ENCODE measurements at places on chromosomes 4 and X.

- no peak for DNase-seq
Observed at GRCh38 chr4:176872461-176872860, 79.7 kb upstream of the VEGFC start.

- DNase-seq, result no peak
Observed at GRCh38 chr4:184647266-184648053, 1.8 kb downstream of the CASP3 start.

- no peak for DNase-seq
Observed at GRCh38 chr4:56164907-56165306, 216.2 kb downstream of the CEP135 start.

- DNase-seq, result no peak
Observed at GRCh38 chr4:96407225-96407624, 567.3 kb downstream of the PDHA2 start.

DNA sequence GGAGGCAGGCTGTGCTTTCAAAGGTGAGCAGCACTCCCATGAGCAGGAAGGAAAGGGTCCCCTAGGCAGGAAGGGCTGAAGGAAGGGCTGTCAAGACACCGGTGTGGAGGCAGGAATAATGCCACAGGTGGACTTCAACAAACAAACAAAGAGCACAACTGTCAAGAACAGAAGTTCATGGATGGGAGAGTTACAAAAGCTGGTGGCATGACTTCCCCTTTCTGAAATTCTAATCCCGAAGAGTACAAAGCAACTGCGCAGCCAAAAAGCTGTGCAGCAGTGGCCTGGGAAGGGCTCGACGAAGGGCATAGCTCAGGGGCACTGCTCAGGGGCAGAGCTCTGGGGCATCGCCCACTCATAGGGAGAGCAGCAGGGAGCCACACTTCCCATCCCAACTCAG is 582.3 kb upstream of the DIPK2B start:
- no peak for DNase-seq

- DNase-seq, result no peak
Observed at GRCh38 chr4:47719576-47719975, 118.3 kb downstream of the CORIN start.

DNA sequence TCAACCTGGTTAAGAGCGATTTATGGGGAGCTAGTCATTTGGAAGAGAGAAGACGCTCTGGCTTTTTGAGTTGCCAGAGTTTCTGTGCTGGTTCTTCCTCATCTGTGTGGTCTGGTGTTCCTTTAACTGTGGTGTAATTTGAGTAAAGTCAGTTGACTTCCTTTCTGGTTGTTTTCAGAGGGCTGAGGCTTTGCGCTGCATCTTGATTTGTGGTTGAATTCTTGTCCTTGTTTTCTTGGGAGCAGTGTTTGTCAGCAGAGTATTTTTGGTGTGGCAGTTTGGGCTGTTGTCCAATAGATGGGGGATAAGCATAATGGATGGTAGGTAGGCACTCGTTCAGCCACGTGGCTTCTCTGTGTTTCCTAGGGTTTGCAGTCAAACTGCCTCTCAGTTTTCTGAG is 2143.2 kb upstream of the TENM3 start:
- DNase-seq, result no peak

DNA sequence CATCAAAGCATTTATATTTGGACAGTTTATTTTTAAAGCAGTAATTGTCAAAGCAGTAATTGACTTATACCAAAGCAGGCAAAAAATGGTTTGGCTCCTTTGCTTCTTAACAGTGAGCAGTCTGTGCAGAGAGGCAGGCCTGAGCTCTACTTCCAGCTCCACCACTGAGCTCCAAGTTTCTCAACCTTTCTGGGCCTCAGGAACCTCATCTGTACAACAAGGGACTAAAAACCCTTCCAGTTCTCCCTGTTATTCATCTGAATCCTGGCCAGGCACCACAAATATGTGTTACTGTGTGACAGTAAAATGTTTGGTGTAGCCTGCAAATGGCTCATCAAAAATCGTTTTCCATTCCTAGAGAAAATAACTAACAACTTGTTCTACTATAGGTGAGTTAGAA is 88.7 kb upstream of the TTC29 start:
- no peak for DNase-seq

DNA sequence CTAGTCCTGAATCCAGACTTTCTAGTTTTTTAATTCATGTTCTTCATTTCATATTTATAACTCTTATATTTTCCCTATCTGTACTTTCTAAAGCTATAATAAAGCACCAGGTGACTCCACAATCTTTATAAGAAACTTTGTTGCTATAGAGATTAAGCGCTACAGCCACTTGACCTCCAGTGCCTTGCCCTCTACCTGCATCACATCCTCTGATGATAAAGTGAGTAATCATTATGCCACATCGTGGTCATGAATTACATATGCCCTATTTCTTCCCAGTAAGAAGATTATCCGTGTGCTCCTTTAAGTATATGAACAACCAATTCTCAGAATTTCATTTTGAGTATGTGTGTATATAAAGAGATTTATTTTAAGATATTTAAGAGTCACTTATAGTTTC is 6.8 kb upstream of the DYNLT3 start:
- no peak for DNase-seq

DNA sequence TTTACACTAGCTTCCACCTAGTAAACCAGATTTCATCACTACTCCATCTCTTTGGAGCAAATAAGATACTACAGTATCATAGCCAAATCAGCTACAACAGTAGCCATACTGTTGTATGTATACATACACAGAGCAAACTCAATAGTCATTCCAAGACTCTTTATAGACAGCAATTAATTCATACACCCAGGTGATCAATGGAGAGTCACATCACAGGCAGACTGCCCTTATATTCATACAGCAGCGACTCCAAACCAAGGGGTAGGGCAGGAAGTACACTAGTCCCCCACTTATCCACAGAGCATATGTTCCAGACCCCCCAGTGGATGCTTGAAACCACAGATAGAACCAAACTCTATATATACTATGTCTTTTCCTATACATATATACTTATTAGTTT is 76.6 kb downstream of the FBXW7 start:
- no peak for DNase-seq

- DNase-seq, result no peak
Observed at GRCh38 chr4:7705062-7705461, 234.6 kb downstream of the AFAP1 start.

DNA sequence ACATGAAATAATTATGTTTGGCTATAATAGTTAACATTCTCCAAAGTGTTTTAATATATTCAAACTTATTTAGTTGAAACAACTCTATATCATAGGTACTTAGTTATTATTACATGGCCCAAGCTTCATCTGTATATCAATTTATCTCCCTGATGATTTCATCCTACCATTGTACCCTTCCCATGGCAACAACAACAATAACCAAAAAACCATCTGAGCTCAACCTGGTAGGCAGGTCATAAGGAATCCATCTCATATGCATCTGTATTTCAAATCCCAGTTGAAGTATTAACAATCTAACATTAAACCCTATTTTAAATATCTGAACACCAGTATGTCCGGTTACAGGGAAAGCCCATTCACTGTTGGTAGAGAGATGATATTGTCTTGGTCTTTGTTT is 33.1 kb upstream of the SLC7A11 start:
- DNase-seq, result no peak

GRCh38 chrX:112768563-112768962 is 72.1 kb downstream of the AMOT start:
- DNase-seq, result no peak

- peak; percentile 28 for DNase-seq
Observed at GRCh38 chrX:149497626-149498025, 7.5 kb downstream of the IDS start.

DNA sequence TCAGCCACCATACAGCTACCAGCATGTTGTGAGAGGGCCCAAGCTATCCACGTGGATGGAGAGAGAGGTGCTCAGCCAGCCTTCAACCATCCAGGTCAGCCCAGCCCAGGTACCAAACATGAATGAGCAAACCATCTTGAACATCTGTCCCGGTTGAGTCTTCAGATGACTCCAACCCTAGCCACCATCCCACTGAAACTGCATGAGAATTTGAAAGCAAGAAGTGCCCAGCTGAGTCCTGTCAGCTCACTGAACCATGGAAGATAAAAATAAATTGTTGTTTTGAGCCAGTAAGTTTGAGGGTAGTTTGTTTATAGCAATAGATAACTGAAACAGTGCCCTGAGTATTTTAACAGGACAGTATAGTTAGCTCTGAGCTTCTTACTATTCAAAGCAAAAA is 7.3 kb upstream of the SEL1L3 start:
- DNase-seq, result no peak

DNA sequence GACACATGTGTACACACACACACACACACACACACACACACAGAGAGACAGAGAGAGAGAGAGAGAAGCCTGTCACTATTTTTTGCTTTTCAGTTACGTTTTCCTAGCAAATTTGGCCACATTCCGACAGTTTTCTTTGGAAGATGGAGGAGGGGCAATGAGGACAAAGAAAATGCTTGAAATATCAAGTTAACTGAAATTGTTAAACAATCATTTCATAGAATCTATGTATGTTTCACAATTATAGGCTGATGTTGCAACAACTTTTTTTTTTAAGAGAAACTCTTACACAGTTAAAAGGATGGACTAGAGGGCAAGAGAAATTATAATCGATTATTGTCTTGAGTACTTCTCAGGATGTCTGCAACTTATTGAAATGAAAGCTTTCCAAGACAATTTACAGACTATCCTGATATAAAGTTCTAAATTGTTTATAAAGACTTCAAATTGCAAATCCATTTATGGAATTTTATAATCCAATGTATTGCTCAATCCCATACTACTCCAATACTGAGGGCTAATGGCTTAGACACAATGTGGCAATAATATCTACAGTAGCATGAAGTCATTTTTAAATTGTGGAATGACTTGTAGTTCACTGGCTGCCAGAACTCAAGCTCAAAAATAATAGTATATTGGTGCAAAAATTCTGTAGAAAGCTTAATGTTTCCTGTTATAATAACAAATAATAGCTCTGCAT is 647.0 kb upstream of the PCDH7 start:
- DNase-seq, result no peak

DNA sequence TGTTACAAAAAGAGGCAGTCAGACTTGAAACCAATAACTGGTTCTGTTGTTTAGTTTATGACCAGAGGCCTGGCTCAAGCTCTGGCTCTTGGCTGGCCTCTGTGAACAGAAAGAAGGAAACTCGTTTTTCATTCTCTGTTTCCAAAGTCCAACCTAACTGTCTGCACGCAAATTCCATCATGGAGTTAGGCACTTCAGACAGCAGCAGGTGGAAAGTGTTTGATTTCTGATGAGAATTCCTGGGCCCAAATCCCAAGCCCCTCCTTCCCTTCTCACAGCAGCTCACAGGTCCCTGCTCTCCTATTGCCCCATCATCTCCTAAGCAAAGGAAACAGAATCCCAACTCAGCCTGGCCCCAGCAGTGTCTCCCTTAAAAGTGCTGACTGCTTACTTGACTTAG is 42.8 kb upstream of the FGF16 start:
- no peak for DNase-seq

DNA sequence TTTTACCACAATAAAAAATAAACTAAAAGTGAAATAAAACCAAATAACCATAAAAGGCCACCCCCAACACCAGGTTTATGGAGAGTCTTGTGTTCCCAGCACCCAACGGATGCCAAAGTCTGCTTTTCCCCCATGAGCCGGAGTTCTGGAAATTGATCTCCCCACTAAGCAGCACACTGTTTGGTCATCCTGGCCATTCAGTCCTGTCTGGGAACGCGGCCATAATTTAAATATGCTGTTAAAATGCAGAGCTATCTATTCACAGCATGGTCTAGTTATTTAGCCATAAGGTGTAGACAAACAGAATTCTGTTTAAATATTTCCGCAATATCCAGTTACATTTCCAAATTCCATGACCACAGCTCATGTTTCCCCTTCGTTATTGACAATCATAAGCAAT is 129.6 kb upstream of the TBL1X start:
- no peak for DNase-seq

DNA sequence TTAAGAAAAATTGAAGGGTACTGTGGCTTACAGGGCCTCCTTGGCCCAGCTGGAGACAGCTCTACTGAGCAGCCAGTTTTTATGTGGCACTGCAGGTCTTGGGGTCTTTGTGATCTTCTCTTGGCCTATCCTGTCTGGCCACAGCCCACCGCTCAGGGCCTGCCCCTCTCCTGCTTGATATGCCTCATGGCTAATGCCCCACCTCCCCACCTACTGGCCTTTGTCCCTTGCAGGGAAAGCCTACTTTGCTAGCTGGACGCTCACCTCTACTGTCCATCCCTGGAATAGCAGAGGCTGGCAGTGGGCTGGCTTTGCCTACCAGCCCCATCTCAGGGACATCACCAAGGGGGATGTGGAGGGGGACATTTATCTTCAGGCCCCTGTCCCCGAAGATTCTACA is 134.1 kb downstream of the PJA1 start:
- DNase-seq, result no peak

DNA sequence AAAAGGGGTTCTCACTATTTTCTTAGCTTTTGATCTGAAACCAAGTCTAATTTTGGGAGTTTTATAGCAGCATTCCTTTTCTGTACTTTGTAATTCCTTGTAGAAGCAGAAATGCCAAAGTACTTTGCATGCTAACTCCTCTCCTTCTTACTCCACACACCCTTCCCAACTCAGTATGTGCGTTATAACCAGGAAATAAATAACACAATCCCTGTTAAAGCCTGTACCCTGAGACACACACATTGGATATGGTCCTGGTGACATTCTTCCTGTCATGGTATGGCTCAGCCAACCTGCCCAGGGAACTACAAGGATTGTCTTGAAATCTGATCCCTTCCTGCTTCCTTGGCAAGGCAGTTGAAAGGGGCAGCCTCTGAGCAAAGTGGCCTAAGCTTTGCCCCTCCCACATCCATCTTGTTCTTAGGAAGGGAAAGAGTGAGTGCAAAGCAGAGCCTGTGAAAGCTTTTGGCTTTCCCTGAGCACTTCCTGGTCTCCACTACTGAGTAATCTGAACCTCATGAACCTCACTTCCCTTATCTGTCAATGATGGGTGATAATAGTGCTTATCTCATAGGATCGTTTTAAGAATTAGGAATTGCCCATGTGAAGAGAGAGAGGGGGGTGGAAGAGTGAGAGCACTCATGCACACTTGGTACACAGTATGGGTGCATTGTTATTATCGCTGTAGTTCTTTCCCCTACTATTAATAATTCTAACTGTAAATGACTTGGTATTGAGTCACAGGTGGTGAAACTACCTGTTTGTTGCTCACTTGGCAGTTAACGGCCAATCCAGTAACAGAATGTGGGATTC is 109.3 kb downstream of the AFF2 start:
- no peak for DNase-seq

GRCh38 chr4:8009097-8009496 is 69.4 kb upstream of the AFAP1 start:
- no peak for DNase-seq

DNA sequence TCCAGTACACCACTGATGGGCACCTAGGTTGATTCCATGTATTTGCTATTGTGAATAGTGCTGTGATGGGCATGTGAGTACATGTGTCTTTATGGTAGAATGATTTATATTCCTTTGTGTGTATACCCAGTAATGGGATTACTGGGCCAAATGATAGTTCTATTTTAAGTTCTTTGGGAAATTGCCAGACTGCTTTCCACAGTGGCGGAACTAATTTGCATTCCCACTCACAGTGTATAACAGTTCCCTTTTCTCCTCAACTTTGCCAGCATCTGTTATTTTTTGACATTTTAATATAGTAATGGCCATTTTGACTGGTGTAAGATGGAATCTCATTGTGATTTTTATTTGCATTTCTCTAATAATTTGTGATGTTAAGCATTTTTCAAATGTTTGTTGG is 25.9 kb downstream of the CC2D2A start:
- peak; percentile 50 for DNase-seq
